ENCODE measurements at places on chromosomes 12 and 14.

DNA sequence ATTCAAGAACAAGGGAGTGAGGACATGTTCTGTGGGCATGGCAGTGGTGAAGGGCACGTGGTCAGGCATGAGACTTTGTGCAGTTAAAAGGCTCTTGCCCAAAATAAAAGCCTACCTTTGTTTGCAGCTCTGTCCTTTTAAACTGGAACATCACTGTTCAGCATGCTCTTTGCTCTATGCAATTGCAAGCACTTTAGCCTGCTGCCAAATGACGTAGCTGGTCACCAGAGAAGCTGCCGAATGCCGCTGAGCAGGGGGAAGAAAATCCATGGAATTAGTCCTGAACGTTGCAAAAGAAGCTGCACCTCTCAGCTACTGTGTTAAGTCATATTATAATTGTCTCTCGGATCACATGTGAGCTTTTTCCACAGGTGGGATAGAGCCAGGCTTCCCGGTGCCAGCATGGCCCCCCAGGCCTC is 176.3 kb upstream of the DIO2 start:
- no peak for DNase-seq

DNA sequence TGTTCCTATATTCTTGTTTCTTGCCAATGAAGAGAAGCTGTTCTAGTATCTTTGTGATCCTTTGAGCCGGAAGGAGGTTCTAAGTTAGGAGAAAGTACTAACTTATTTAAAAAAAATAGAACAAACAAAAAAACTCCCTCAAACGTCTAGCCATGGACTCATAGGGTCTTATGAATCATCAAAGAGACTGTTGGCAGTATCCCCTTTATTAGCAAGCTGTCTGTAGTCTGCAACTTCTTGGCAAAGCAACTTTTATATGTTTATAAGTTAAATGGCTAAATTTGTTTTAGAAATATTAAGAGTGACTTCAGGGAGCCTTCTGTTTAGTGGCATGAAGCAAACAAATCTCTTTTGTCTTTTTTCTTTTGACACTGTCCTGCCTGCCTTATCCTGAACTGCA is 291.9 kb downstream of the FUT8 start:
- DNase-seq: no peak

DNA sequence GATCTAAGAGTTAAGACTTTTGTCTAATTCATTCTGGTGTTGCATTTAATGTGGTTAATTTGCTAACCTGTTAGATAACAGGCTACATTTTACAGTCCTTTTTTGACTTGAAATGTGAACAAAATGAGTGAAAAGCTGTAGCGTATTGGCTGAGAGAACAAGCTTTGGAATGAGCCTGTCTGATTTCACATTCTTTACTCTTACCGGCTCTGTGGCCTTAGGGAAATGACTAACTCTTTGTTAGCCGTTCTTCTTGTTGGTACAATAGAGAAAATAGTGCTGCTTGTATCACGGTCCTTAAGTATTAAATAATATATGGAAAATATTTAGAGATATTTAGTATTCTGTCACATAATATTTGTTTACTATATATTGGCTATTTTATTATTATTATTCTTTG is 1.9 kb downstream of the MNAT1 start:
- no peak for DNase-seq

- no peak for DNase-seq
Measured at GRCh38 chr12:2691345-2692071, 103.3 kb upstream of the FKBP4 start.

DNA sequence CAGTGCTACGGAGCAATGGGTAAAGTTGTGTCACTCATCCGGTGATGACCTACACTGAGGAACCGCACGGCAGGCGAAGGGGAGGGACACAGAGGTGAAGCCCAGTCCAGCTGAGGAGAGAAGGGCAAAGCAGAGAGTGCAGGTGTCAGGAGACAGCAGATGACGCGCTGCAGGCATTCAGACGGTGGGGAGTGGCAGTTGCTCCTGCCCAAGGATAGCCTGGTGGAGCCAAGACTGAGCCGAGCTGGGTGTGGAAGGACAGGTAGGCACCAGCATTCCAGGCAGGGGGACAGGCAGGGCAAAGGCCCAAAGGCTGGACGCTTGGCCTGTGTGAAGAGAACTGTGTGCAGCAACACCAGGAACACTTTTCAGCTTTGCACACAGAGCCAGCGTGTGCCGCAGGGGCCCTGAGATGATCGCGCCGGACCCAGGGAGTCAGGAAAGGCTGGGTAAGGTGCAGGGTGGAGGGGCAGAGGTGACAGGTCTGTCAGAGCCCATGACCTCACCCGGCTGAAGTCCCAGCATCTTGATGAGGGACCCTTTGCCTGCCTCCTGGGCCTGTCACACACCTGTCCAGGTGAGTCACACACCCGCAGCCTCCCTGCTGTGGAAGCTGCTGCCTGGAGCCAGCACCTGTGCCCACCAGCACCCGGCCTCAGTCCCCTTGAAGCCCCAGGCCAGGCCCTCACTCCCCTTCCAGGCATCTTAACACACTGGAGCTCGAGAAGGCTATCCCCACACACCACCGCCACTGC is 48.4 kb downstream of the TSPAN11 start:
- DNase-seq: no peak

- DNase-seq: no peak
Measured at GRCh38 chr12:570921-571794, 92.1 kb downstream of the NINJ2 start.

GRCh38 chr14:67680941-67681340 is 6.5 kb upstream of the VTI1B start:
- DNase-seq: no peak

DNA sequence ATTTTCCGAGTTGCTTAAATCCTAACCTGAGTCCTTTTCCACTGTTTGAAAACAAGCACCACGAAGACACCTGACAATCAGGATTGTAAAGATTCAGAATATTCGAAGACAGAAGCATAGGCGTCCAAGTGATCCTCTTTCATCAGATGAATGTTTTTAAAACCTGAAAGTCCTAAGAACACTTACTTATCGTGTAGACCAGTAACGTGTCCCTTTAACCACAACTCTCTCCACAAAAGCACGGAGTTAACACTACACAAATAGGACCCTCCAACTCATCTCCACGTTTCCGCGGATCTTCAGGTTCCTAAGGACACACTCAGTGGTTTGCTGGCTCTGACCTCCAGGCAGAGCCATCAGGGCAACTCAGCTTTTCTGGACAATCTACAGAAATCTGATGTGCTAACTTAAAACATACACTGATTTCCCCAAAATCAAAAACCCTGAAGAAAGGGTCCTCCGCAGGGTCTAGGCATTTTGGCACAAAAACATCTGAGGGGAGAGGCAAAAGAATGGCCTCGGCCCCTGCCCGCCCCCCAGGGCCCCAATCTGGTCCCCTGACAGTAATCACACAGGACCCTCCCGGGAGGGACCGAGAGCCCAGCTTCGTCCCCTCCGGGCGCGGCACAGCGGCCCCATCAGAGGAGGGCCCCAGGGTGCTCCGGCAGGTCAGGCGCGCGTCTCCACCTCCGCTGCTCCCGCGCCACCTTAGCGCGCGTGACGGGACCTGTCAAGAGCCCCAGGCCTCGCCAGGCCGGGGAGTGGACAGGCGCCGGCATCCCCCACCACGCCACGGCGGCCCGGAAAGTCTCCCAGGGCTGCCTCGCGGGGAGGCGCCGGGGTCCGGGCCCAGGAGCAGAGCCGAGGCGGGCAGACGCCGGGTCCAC is 925 bp downstream of the DICER1 start:
- peak; percentile 8 for DNase-seq

- DNase-seq: no peak
Measured at GRCh38 chr14:52914295-52914694, 36.6 kb downstream of the FERMT2 start.

DNA sequence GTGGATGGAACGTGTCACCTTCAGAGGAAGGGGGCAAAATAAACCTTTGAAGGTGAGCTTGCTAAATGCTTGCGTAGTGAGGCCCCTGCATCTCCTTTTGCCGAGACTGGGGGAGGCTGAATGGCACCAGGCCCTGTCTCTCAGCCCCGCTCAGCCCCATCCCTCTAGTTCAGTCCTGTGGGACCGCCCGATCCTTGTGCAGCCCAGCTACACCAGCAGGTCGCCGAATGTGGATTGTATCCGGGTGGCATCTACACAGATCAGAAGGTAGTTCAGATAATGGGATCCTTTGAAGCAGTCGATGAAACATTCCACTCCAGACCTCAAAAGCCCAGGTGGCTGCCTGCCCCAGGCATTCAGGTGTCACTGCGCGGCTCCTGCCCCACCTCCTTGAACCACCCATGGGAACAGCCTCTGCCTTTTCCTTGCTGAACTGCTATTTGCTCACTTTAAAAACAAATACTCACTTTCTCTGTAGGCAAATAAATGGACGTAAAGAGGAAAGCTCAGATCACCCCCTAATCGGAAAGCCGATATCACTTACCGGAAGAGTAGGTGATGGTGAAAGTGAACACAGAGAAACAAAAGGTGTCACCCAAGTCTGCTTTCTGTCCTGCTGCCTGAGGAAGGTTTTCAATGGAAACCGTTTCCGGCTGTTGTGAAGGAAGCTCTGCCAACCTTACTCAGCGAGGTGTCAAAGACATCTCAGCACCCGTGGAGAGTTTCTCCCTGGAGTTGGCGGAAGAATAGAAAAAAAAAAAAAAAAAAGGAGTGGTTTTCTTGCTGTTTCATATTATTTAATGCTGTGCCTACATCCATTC is 100.3 kb upstream of the NCOR2 start:
- no peak for DNase-seq

GRCh38 chr14:77099425-77100167 is 1.5 kb downstream of the CIPC start:
- DNase-seq: no peak

GRCh38 chr12:80175307-80175930 is 76.1 kb downstream of the OTOGL start:
- DNase-seq: no peak

DNA sequence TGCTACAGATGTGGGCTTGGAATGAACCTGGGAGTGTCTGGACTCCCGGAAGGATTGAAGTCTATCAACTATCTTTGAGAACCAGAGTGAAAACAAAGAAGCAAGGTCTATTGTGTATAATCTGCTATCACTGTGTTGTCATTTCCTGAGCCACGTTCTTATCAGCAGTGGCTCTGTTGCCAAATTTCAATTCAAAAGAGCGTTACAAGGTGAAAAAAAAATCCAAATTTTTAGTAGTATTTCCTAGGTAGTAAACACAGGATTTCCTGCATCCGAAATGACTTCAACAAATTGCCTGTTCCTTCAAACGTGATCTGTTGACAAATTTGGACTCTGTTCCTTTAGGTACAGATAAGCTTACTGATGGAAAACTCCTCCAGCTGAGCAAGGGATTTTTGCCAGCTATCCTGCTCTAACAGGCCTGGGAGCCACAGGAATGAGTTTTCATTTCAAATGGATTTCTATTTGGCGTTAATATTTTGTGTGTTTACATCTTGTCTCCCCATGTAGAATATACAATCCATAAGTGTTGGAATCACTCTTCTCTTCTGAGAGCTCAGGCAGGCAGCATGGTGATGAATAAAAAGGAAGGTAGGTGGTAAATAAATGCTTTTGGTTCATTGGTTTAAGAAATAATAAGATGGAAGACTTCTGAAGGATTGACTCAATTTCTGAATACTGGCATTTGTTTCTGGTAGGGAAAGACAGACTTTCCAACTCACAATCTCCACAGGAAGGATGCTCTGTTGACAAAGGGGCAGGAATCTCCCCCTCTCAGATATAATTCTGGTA is 58.5 kb downstream of the GPR135 start:
- no peak for DNase-seq

DNA sequence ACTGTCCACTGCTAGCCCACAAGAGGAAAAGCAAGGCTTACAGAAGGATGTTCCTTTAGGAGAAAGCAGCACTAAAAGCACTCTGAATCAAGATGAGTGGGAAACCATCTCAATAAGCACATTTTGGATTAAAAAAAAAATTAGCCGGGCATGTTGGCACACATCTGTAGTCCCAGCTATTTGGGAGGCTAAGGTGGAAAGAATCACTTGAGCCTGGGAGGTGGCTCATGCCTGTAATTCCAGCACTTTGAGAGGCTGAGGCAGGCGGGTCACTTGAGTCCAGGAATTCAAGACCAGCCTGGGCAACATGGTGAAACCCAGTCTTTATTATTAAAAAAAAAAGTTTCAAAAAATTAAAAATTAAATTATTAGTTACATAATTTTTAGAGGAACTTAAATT is 17.0 kb upstream of the ARL1 start:
- no peak for DNase-seq

- no peak for DNase-seq
Measured at GRCh38 chr14:78737116-78737515, 566.9 kb downstream of the NRXN3 start.

DNA sequence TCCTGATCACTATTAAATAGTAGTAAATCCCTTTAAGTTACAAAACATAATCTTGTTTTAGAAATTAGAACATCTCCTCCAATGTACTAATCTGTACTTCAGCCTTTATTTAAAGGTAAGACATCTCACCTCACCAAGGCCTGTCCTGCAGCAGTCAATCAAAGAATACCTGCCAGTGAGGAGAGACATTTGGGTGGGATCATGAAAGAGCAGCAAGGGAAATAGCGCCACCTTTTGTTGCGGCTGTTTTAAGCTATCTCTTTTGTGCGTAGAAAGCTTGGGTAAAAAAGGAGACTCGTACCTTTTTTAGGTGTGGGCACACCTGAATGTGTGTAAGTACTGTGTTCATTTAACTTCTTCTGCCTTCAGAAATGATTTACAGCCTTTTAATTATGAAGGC is 117.8 kb upstream of the TMTC1 start:
- DNase-seq: no peak

DNA sequence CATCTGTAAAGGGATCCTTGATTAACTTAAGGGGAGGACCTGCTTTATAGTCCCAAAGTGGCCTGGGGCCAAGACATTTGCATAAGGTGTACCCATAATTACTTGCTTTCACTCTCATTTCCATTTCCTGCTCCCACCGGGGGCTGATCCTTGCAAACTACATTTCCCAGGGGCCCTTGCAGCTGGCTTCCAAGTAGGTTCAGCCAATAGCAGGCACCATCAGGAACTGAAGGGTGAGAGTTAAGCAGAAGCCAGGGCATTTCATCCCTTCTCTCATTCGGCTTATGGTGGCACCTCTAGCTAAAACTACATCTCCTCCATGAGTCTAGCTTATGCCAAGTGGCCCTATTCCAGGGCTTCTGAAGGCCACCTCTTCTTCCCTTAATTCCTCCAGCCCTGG is 88.8 kb downstream of the CCDC60 start:
- DNase-seq: no peak

- no peak for DNase-seq
Measured at GRCh38 chr12:96400631-96401075, 414 bp upstream of the CDK17 start.

GRCh38 chr12:121000530-121000929 is 15.8 kb downstream of the C12orf43 start:
- no peak for DNase-seq

DNA sequence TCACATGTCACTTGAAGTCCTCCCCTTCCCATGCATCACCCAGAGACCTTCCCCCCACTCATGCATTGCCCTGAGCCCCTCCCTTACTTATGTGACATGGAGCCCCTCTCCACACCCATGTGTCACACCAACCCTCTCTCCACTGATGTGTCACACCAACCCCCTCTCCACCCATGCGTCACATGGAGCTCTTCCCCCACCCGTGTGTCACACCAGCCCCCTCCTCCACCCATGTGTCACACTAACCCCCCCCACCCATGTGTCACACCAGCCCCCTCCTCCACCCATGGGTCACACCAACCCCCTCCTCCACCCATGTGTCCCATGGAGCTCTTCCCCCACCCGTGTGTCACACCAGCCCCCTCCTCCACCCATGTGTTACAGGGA is 30.4 kb downstream of the RTL1 start:
- no peak for DNase-seq

GRCh38 chr14:100776681-100777365 is 49.1 kb upstream of the MEG3 start:
- no peak for DNase-seq

- no peak for DNase-seq
Measured at GRCh38 chr14:60648249-60648933, 886 bp downstream of the SIX1 start.
